ENCODE measurements at places on chromosomes 11 and 22. TPM values are rescaled to one million over a fixed set of nuclear protein-coding genes. Genes with fewer than 3 reads are reported as not detected.

The FANCF gene
- total RNA-seq: 6.8 TPM

The ARHGAP1 gene
- total RNA-seq: 52.9 TPM

The GAB4 gene
- total RNA-seq: not detected

The ROM1 gene
- total RNA-seq: 3.6 TPM

The ADAMTS15 gene
- 8.3 TPM for total RNA-seq

The CELSR1 gene
- 32.8 TPM for total RNA-seq

The NLRX1 gene
- 12.7 TPM for total RNA-seq

The CFAP300 gene
- 5.3 TPM for total RNA-seq

The PGA4 gene
- total RNA-seq: not detected

The DDTL gene
- total RNA-seq: 2.3 TPM

The ANGPTL5 gene
- 0.16 TPM for total RNA-seq

The BAD gene
- 87.0 TPM for total RNA-seq

The MS4A6A gene
- total RNA-seq: not detected

The SSRP1 gene
- 254 TPM for total RNA-seq

The WNT11 gene
- total RNA-seq: 2.9 TPM

The KREMEN1 gene
- total RNA-seq: 5.5 TPM

The DBX1 gene
- not detected for total RNA-seq

The LDHAL6A gene
- total RNA-seq: not detected
